ENCODE measurements at places on chromosomes 12 and 14.
A peak's percentile ranks its signal among the peaks of the same experiment; 100 is the strongest.

DNA sequence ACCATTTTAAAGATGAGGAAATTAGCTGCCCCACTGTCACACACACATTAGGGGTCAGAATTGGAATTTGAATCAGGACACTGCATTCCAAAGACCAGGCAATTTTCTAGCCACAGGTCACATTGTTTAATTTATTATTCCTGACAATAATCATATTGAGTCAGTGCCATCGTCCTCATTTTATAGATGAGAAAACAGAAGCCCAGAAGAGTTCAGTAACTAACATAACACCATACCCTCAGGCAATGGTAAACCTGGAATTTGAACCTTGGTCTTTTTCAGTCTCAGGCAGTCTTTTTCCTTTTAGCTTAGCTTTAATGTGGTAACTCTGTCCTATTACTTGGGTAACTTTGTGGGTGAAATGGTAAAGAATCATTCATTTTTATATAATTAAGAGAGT lies 330.3 kb upstream of the SYT1 start:
- no peak for DNase-seq

- DNase-seq, result no peak
These were observed 80.7 kb downstream of the KCNA5 start for GRCh38 chr12:5124401-5124800.

DNA sequence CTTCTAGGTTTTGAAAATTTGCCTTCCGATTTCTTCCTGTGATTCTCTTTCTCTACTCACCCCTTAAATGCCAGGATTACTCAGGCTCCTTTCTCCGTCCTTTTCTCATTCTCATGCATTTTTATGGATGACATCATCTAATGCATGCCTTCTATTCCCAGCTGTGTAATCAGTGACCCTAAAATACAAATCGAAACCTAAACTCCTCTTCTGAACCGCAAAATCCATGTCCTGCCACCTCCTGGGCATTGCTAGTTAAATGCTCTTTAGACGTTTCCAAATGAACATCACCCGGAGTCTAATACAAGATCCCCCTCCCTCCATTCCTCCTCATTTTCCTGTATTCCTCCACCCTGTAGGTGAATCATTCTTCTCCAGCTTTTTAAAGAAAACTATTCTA lies 1703.1 kb upstream of the FLRT2 start:
- DNase-seq, result no peak

GRCh38 chr14:66514213-66514612 lies 6.3 kb downstream of the GPHN start:
- DNase-seq, result no peak

- no peak for DNase-seq
These were observed 125.2 kb downstream of the ZNF664 start for GRCh38 chr12:124098101-124098757.

GRCh38 chr14:103122947-103123633 lies at the start of gene TNFAIP2:
TNFAIP2 (plus strand) TSS chr14:103123461; CDS start chr14:103126458, 2,997 bp downstream.
- peak; percentile 93 for DNase-seq

- no peak for DNase-seq
These were observed 257.9 kb upstream of the FOXN3 start for GRCh38 chr14:89674936-89675335.

DNA sequence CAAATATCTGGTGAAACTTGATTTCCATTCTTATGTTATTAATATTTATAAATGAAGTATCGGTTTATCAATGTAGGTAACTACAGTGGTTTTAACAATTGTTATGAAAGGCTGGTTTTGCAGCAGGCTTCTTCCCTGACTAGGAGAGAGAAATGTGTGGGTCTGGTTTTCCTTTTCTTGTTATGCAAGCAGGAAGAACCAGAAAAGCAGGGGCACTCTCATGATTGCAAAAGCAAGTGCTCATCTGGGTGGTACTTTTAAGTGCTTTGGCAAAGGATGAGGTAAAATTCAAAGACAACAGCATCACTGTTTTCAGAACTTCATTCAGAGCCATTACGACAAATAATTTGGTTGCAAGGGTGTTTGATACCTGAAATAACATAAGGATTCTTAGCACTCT lies 105.6 kb downstream of the PTPRO start:
- DNase-seq, result no peak

DNA sequence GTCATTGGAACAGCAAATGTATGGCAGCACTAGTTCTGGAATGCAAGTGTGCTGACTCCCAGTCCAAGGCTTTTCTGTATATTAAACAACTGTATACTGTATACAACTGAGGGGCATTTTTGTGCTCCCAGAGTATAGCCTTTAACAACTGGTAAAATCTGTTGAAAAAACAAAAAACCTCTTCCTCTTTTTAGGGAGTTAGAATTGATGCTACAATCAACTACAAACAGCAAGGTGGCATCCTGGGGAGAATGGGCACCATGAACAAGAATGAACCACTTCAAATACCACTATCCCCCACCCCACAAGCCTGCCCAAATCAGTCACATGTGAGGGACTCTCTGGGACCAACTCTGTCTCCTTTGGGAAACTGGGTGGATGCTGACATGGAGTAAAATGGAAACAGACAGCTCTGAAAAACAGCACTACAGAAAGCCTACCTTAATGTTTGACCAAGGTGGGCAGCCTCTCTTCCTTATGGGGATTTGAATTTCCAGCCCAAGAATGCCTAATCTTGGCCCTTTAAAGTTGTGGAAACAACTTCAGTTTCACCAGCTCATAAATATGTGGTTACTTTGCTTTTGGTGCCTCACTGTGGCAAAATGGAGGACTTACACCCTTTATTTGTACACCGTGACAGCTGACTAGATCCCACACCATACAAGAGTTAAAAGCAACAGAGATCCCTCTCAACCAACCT lies 7.5 kb downstream of the VTI1B start:
- DNase-seq, result no peak

DNA sequence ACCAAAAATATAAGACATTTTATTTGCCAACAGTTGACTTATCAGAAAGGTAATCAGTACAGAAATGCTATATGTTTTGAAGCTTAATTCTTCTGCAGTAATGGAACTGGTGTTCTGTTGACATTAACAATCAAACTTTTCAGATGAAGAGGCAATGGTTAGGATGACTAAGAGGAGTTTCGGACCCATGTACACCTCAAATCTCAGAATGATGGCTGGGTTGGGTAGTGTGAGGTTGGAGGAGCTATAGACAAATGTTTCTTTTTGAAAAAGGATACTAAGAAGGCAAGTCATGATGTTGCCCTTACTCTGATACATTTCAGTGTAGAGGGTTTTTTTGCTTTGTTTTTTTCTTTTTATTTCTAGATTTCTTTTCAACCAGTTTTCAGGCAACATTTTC lies 66.9 kb downstream of the KNTC1 start:
- DNase-seq, result no peak

DNA sequence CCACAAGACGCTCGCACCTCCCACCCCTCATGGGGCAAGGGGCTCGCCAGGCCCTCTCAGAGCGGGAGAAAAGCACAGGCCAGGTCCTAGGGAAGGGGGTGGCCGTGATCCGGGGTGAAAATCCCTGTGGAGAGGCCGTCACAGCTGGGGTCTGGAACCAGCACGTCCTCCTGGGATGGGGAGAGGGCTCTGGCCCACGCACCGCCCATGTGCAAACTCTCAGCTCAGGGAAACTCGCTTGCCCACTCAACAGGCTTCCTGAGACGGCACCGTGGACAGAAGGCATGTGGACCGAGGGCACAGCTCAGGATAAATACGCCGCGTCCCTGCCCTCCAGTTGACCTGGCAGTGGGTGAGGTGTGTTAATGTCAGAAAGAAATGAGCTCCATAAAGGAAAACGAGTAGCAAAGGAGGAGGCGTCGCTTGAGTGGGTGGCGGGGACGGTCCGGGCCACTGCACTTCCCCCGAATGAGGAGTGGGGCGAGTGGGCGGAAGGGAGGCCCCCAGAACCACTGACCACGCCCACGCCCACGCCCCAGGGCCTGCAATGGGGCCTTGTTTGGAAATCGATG lies 57.6 kb upstream of the GALNT9 start:
- peak; percentile 7 for DNase-seq

DNA sequence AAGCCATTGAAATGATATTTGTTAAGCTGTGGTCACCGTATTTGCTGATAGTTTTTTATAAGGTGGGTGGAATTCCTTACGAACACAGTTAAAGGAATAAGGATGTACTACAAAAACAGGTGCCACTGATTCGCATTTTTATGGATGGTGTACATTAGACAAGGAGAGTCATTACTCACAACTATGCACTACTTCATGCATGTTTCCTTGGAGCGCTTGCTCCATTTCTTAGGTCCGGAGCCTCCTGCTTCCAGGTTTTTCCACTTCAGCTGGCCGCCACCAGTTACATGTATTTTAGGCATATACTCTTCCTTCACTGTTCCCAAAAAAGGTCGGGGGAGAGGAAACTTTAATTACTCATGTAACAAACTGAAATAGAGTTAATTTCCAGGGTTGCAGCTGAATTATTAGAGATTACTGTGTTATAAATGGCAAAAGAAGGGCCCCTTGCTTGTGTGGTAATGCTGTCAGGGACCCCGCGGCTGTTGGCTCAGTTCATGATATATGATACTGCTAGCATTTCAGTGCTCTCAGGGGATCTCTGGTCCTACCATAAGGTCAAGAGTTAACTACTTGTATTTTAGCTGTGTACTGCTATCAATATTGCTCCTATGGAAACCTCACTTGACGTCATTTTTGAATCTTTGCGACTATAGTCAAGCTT lies 454.7 kb downstream of the NPAS3 start:
- DNase-seq, result no peak

DNA sequence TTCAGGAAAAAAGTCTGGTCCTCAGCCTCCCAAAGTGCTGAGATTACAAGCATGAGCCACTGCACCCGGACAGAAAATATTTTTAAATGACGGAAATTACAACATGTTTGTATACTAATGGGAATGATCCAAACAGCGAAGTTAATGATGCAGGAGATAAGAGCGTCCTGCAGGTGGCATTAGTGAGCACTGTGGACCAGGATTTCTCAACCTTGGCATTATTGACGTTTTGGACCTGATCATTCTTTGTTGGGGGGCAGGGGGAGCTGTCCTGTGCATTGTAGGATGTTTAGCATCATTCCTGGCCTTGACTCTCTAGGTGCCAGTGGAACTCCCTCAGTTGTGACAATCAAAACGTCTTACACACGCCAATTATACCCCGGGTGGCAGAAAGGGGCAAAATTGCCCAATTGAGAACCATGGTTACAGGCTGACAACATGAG lies 34.1 kb downstream of the SCFD1 start:
- no peak for DNase-seq

- no peak for DNase-seq
These were observed 29.4 kb downstream of the NUAK1 start for GRCh38 chr12:106109168-106109910.

DNA sequence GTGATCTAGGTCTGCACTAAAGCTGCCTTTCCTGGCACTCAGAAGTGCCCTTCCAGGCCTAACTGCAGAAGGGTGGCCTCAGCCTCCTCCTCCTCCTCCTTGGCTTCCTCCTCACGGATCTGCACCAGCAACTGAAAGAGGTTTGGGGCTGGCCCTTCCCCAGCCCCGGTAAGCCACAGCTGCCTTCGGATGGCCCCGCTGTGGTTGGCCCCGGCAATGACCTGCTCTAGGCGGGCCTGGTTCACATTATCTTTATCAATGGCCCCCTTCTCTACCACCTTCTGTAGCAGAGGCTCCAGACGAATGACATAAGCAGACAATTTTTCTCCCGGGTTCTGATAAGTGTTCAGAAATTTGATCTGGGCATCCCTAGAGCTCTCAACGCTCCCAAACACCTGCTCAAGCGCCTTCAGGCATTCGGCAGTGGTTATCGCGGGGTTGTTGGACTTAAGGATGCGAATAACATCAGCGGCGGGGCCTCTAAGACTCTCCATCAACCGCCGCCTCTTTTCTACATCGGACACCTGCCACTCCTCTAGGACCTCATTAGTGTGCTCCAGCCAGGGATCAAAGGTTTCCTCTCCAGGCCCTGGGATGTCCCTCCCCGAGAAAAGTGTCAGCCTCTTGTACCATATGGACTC lies 1.5 kb downstream of the PNMA1 start:
- peak; percentile 53 for DNase-seq

GRCh38 chr14:54700717-54701116 lies 133.8 kb downstream of the SAMD4A start:
- DNase-seq, result no peak

GRCh38 chr12:49227713-49228112 lies 37.2 kb upstream of the TUBA1C start:
- DNase-seq, result no peak

DNA sequence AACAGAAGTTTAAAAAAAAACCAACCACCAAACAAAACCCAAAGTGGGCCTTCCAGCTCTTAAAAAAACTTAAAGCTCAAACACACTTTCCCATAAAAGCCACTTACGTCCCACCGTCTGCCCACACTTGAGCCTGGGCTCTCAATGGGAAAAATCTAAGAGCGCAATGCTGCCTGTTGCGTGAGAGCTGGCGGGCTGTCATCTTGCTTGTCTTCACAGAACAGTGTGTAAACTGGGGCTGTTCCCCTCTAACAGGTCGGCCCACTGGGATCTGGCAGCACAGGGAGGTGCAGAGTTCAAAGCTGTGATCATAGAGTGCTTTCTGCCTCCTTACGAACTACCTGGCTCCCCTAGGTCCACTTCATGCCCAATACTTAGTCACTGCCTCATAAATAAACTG lies 80.0 kb downstream of the DICER1 start:
- no peak for DNase-seq

DNA sequence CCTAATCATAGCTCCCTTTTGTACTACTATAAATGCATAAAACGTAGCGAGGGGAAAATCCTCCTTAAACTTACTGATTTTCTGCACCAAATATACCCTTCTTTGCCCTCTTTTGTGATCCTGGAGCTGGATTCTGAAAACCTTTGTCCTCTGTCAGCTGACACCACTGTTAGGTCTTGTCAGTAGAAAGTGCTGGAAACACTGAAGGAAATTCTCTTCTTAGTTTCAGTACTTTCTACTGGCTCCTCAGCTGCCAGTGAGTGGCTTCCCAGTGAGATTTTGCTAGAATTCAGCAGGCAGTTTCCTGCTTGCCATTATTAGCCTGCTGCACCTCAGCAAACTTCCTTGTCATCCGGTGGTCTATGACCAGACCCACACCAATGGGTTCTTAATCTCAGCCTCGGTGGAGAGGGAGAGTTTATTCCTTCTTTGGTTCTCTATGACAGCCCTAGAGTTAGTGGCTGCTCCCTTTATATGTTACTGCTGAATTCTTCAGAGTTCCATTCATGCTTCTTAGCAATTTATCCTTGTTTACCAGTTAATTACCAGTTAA lies 476.2 kb downstream of the FSCB start:
- no peak for DNase-seq

GRCh38 chr14:79938185-79938584 lies 273.1 kb downstream of the DIO2 start:
- DNase-seq, result no peak

GRCh38 chr12:25130741-25131188 lies 64.2 kb downstream of the DNAI7 start:
- no peak for DNase-seq

Data from right cardiac atrium (tissue), 5 donors.